ENCODE measurements at places on chromosomes 7 and 10.

DNA sequence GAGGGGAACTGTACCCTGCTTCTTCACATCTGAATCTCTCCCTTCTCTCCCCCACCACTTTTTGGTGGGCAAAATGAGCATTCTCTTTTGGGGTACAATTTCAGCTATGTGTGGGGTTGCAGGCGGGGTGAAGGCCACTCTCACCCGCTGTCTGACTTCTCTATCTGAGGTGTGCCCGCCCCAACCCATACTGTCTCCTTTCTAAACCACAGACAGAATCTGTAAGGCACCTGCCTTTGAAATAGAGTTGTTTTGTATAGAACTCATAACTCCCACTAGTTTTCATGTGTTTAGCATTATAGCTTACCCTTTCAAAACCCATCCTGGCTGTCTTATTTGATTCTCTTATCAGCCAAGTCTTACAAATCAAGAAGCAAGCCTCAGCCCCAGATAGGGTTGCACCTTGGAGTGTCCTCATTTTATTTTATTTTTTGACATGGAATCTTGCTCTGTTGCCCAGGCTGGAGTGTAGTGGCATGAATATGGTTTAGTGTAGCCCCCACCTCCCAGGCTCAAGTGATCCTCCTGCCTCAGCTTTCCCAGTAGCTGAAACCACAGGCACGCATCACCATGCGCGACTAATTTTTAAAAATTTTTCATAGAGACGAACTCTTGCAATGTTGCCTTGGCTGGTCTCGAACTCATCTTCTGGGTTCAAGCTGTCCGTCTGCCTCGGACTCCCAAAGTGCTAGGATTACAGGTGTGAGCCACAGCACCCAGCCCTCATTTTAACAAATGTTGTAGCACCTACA lies 11.9 kb downstream of the TSPAN14 start:
- DNase-seq: no peak

GRCh38 chr10:31303212-31303611 lies 15.8 kb upstream of the ZEB1 start:
- no peak for DNase-seq

- DNase-seq: no peak
Measured at GRCh38 chr10:131802996-131803395, 97.8 kb upstream of the PPP2R2D start.

GRCh38 chr10:97842656-97843280 lies 6.9 kb upstream of the GOLGA7B start:
- no peak for DNase-seq

DNA sequence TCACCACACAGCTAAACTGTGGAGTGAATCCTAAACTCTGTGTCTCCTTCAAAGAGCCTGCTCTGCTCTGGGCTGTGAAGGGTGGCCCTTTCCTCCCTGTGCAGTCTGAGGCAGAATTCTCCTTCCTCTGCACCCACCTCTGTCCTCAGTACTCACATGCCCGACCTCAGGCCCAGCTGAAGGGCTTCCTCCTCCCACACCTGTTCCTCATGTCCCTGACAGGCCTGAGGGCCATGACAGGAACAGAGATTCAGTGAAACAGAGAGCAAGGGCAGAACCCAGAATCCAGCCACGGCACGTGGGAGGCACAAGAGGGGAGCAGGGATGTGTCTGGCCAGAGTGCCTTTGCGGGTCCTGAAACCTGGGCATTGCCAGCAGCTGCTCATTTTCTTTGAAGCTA lies 13.9 kb downstream of the CREB3L2 start:
- DNase-seq: no peak

GRCh38 chr10:1185911-1186682 lies 129.9 kb downstream of the WDR37 start:
- no peak for DNase-seq

GRCh38 chr10:58637352-58637751 lies 124.7 kb downstream of the BICC1 start:
- DNase-seq: no peak
